ENCODE measurements at places on chromosomes 16 and 17.

- DNase-seq: no peak
Observed at GRCh38 chr16:54505549-54506213, 219.1 kb upstream of the IRX3 start.

GRCh38 chr17:48795444-48796162 lies 21.4 kb downstream of the TTLL6 start:
- DNase-seq: peak; percentile 48

DNA sequence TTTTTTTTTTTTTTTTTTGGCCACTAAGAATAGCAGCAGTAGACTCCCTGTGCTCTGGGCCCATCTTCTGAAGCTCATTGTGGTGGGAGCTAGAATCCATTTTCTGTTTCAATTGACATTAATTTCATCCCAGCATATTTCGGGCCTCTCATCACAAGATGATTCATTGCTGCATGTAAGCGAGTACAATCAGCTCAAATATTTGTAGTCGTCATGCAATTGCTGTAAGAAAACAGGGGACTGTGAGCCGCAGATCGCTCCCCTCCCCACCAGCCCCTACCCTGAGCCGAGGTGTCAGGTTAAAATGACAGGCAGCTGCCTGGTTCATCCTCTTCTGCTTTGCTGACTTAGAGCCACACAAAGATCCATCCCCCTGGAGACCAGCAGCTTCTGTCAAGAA lies 358.8 kb upstream of the CDH5 start:
- peak; percentile 29 for DNase-seq

DNA sequence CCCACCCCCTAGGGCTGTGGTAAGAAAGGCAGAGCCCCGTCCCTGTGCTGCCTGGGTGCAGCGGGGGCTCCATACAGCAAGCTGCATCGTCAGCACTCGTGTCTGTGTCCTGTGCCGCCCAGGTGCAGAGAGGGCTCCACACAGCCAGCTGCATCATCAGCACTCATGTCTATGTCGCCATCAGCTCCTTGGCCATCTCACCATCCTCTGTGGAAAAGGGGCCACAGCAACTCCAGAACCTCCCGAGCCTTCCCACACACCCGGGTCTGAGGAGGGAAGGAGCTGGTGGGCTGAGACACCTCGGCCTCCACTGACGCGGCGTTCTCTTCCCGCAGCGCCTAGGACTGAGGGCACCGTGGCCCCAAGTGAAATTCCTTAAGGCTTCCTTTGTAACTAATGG lies 72.9 kb upstream of the CHMP6 start:
- DNase-seq: no peak

GRCh38 chr17:72342061-72342460 lies 221.2 kb downstream of the SOX9 start:
- no peak for DNase-seq

- DNase-seq: no peak
Observed at GRCh38 chr16:48845261-48845660, 235.3 kb upstream of the N4BP1 start.

GRCh38 chr17:74274060-74274708 lies at the start of gene DNAI2:
Gene DNAI2 (plus strand): TSS chr17:74274234. CDS start chr17:74281818, 7,584 bp downstream.
- DNase-seq: no peak

GRCh38 chr17:43772877-43773648 lies 5.7 kb downstream of the DUSP3 start:
- no peak for DNase-seq

DNA sequence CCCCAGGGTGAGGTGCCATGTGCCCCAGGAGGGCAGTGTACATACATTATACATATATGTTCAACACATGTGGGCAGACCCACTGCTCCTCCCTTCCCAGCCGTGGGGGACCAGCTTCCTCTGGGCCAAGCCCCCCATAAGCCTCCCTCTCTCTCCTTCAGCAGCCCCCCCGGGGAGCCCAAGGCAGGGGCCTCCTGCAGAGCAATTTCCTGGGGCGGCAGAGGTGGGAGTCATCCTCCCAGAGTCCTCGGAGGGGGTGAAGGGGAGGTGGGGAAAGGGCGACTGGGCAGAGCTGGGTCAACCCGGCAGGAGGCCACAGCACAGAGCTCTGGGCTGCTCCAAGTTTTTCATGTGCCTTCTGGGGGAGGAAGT lies 235.1 kb downstream of the ZNF423 start:
- peak; percentile 65 for DNase-seq
